ENCODE measurements at places on chromosomes 1 and 21.

DNA sequence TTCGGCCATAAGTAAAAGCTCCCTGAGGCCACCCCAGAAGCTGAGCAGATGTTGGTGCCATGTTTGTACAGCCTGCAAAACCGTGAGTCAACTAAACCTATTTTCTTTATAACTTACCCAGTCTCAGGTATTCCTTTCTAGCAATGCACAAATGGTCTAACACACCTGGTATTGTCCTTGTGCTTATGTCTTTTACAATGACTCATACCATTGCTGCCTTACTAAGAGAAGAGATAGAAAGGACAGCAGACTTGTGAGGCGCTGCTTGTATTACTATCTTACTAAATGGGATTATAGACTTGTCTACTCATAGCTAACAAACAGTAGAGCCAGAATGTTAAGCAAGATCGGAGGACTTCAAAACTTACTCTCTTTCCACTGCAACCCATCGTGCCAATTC is 18.5 kb upstream of the CYYR1 start:
- DNase-seq, result no peak

GRCh38 chr1:229440851-229441537 is 7.1 kb upstream of the ACTA1 start:
- DNase-seq, result no peak

GRCh38 chr1:215987092-215987875 is 420.2 kb downstream of the KCTD3 start:
- no peak for DNase-seq

GRCh38 chr1:215744419-215744818 is 177.3 kb downstream of the KCTD3 start:
- no peak for DNase-seq

GRCh38 chr1:225945564-225945963 is 4.5 kb upstream of the LEFTY2 start:
- no peak for DNase-seq

DNA sequence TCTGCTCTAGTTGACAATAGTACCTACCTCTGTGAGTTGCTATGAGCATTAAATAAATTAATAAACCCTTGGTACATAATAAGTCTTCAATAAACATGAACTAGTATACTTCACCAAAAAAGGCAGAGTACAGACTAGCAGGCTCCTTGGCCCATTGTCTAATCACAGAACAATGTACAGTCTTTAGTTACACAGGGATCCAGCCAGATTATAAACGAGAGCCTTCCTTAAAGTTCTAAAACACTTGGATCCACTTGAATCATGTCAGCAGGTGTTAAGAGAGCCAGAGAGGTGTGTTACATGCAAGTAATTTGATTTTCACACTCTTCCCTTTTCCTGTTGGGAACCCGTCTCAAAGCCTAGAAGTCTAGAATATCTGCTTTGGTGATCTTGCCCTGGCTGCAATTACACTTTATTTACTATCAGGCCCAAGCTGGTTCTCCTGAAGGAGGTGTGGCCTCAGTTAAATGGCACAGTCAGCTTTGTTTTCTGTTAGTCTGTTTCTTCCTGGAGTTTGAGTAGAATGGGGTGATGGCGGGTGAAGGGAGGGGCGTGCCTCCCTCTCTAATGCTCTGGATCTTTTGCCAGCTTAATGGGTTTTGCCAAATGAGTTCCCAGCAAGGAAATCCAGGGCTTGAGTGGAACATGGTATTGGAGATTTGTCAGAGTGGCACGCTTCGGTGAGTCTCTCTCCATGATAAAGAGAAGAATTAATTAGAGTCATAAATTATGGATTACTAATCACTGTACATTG is 570.9 kb upstream of the CAMK1G start:
- no peak for DNase-seq

DNA sequence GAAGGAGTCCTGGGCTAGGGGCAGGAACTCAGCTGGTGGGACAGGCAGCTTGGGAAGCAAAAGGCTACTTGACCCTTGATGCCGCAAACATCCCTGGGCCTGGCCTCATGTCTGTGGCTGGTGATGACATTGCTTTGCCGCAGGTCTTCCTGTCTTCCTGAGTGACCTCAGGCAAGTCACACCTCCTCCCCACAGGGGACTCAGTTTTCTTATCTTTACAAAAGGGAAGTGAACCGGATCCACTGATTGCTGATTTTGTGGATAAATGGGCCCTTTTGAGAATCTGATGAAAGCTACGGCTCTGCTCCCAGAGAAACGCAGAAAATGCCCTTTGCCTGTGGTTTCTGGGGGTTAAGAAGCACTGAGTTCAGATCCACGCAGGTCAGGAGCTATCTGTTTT is 20.7 kb downstream of the PLOD1 start:
- no peak for DNase-seq

DNA sequence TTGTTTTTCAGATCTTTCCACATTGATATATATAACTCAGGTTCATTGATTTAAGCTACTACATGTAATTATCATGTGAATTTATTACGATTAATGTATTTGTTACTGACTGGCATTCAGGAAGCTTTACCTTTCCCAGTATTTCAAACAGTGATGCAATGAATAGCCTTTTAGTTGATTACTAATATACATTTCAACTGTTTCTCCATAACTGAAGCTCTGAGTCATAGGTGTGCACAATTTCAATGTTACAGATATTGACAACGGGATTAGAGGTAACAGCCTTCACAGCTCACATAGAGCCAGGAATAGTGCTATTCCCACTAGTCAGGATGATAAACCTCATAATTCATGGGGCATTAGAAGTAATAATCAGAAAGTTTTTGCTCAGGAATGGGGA is 25.1 kb downstream of the RAVER2 start:
- no peak for DNase-seq

DNA sequence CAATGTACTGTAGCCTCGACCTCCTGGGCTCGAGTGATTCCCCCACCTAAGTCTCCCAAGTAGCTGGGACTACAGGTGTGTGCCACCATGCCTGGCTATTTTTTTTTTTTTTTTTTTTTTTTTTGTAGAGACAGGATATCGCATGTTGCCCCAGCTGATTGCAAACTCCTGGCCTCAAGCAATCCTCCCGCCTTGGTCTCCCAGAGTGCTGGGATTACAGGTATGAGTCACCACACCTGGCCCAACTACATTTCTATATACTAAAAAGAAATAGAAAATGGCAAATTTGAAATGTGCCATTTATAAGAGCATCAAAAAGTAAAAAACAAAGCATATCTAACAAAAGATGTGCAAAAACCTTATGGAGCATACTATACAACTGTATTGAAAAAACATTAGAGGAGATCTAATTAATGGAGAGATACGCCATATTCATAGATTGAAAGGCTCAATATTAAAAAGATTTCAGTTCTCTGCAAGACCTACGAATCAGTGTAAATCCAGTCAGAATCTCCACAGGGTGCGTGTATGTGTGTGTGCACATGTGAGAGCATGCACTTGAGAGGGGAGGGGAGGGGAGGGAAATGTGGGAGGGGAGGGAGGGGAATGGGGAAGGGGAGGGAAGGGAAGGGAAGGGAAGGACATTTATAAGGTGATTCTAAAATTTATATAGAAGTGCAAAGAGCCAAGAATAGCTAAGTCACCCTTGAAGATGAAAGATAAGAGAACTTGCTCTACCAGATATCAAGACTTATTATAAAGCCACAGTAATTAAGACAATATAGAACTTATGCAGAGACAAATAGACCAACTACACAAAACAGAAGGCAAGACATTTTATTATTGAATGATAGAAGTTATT is 15.5 kb upstream of the PADI4 start:
- no peak for DNase-seq

Measured in left ventricle myocardium inferior (tissue), 1 donor.